ENCODE measurements at places on chromosomes 6 and 20. TPM values are rescaled to one million over a fixed set of nuclear protein-coding genes. Genes with fewer than 3 reads are reported as not detected.

The MYB gene
- total RNA-seq, result 0.43 TPM

The PBOV1 gene
- total RNA-seq, result not detected

The IPCEF1 gene
- total RNA-seq, result 0.32 TPM

The OXT gene
- not detected for total RNA-seq

The PI3 gene
- not detected for total RNA-seq

The GPR63 gene
- 0.32 TPM for total RNA-seq

The TRIM27 gene
- total RNA-seq, result 76.9 TPM

The MUCL3 gene
- total RNA-seq, result not detected

The DYNLT1 gene
- 99.9 TPM for total RNA-seq

The C20orf144 gene
- total RNA-seq, result under 0.01 TPM
